ENCODE measurements at places on chromosomes 2 and 18. TPM values are rescaled to one million over a fixed set of nuclear protein-coding genes. Genes with fewer than 3 reads are reported as not detected.

The KLHL30 gene
- 0.96 TPM for total RNA-seq

GRCh38 chr2:25053041-25053440 is 11.2 kb downstream of the EFR3B start:
- DNase-seq: no peak

The XIRP2 gene
- not detected for total RNA-seq

The FAM98A gene
- 6.5 TPM for total RNA-seq

The PTH2R gene
- total RNA-seq: 36.9 TPM
